ENCODE measurements at places on chromosomes 5 and 9.
A peak's percentile ranks its signal among the peaks of the same experiment; 100 is the strongest.

DNA sequence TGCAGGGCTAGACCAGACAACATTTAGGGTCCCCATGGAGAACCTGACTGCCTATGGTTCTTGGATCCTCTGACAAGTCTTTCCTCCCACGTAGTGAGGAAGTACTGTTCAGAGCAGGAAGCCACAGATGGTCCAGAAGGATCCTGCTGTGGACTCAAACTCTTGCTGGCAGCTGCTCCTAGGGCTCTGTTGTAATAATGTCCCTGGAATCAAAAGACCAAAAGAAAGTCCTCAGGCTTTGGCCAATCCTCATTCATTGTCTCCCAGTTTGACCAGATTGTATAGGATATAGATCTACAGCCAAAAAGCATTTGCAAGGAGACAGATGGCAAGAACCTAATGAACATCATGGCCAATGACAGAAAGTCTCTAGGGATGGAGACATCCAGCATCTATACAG, 53.9 kb downstream of the SEMA6A start:
- peak; percentile 92 for DNase-seq

GRCh38 chr5:65812648-65813047, 90.6 kb downstream of the NLN start:
- no peak for DNase-seq

DNA sequence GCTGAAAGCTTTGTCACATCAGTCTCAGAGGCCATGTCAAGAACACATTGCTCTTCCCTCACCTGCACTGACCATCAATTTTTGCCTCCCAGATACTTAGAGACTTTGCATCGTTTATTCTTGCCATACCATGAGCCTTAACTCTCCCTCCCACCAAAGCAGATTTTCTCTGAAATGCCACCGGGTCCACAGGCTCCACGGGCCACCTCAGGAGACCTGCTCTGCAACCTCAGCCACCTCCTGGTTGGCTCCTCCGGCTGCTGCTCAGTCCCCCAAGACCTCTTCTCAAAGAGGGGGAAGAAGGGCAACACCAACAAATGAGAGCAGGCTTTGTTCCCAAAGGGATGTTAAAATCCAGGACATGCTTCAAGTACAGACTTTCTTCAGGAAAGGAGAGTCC, 400.5 kb downstream of the SPOCK1 start:
- DNase-seq = no peak

DNA sequence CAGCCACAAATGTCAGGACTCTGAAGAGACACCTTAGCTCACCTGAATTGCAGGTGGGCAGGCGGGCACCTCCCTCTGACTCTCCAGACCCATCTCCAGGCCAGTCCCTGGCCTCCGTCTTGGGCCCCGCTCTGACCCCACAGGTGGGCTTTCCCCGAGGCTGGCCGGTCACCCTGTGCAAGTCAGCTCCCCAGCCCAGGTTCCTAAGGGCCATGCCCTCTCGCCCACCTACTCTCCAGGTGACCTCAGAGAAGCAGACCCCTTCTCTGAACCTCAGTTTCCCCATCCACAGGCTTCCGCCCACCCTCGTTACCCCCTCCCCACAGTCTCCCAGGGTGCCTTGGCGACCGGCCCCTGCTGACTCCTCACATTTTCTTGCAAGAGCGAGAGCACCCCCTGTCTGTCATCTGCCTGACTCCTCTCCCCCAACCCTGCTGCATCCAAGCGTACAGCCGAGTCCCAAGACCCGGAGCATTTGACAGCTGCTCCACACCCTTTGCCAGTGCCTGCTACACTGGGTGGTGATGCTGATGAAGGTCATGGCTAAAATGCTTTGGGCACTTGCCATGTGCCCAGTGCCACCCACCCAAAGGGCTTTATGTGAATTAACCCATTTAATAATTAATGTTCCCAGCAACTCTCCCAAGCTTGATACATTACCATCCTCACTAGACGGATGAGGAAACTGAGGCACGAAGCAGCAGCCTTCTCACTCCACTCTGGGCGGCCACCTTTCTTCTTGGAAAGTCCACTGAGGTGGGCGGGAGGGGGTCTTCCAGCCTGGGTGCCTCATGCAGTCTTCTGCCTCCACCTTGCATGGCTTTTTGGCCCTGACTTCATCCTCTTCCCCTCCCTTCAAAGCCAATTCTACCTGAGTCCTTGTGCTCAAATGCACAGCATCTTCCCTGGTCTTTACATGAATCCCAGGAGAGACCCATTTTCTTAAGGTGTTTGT, 51.1 kb upstream of the ORM1 start:
- DNase-seq = peak; percentile 75

GRCh38 chr9:27165670-27166069, 56.6 kb downstream of the TEK start:
- DNase-seq = no peak

DNA sequence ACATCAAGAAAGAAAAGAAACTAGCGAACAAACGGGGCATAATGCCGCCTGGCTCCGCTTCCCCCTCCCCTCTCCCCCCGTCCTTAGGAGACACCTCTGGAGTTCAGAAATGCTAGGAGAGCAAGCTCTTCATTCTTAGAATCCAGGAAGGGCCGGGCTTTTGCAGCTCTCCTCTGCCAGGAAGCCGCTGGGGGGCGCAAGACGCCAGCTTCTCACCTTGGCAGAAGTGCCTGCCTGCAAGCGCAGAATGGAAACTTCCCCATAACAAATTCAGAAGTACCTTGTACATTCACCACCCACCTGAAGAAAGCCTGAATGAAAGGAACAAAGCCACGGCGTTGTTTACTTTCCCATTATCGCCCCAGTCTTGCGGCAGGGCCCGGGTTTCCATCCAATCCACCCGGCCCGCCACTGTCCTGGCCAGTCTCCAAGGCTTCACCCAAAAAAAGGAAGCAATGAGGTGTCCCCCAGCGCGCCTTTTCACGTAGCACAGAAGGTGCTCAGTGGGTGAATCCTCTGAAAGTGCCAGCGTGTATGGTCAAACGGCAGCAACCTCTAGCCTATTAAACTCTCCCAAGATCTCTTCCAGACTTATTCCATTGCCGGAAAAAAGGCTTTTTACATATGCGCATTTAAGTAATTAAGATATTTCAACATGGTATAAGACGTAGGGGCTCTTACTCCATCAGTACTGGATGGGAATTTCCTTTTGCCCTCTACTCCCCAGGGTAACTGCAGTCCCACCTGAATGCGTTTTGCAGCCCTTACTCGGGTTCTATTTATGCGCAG, 1.6 kb upstream of the GADD45G start:
- DNase-seq = peak; percentile 94

DNA sequence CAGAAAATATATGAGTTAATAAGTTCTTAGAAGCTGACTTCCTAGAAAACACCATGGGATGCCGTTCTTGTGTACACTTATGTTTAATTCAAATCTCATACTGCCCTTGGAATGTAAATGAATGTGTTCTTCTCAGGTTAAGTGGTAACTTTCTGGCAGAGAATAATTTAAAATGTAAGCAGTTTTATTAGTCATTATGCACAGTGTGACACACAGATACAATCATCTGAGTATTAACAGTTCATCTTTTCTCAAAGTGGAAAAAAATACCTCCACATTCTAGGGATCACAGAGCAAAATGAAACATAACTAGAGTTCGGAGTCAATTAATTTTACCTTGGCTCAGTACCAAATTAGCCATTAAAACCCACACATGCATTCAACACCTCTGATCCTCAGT, 508.1 kb downstream of the CDH9 start:
- DNase-seq = no peak

GRCh38 chr9:8730618-8731017, 931.0 kb upstream of the DMAC1 start:
- no peak for DNase-seq

- peak; percentile 72 for DNase-seq
Measured at GRCh38 chr5:14628346-14628745, 36.2 kb upstream of the OTULIN start.

DNA sequence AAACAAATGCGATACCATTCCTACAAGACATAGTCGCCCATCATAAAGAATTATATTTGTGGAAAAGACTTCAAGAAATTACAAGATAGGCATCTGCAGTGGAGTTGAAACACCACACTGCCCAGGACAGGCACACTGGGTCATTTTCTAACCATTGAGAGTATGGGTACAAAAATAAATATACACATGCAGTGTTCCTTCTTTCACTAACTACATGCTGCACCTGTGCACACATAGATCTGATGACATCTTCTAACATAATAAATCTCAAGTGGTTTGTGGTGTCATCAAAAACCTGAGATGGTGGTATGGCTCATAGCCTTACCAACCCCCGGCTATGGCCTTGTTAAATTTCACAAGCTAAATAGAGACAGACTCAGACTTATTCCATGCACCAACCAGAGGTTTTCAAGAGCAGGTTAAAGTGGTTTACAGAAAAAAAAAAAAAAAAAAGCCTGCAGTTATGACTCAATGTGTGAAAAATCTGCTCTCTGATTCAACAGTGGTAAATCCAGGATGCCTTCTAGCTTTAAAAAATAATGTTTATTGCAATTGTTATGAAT, 12.4 kb upstream of the NFIB start:
- DNase-seq = peak; percentile 68

- no peak for DNase-seq
Measured at GRCh38 chr5:33850100-33850594, 41.6 kb downstream of the ADAMTS12 start.

DNA sequence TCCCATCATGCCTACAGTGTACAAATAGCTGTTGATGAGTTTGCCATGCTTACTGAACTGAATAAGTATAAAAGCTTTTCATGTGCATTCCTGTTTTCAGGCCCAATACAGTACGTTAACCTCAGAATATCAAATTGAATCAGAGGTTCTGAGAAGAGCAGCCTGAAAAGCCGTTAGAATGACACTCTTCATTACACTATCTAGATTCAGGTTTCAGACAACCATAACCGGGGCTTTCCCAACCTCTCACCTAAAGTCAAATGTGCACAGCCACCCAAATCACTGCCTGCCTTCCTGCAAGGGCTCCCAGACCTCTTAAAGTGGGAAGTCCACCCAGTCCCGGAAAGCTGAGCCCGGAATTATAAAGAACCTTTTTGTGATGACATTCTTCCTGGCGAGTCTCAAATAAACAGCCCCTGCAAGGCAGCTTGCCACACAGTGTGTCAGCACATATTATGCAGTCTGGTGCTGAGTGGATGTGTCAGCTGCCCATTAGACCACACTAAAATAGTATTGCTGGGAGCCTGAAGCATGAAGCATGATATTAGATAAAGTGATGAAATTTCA, 245.8 kb downstream of the TLE4 start:
- peak; percentile 66 for DNase-seq

DNA sequence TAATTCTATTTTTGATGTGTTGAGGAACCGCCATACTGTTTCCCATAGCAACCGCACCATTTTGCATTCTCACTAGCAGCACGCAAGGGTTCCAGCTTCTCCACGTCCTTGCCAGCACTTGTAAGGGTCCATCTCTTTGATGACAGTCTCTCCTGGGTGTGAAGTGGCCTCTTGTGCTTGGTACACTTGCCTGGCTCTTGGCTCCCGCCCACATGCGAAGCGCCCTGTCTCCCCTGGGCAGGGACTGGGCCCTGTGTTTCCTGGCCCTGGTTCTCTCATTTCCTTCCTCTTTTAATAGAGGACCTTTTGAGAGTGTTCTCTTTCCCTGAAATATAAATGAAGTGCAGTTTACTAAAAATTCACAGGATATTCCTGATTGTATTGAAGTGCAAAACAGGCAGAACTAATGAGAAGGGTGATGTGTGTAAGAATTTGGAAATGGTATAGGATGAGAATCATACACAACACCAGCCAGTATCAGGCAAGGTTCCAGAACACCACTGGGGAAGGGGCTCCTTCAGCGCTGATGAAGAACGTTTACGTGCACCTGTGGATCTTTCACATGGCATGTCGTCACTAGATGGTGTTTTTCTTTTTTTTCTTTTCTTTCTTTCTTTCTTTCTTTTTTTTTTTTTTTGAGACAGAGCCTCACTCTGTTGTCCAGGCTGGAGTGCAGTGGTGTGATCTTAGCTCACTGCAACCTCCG, 73.0 kb downstream of the EHMT1 start:
- peak; percentile 34 for DNase-seq

DNA sequence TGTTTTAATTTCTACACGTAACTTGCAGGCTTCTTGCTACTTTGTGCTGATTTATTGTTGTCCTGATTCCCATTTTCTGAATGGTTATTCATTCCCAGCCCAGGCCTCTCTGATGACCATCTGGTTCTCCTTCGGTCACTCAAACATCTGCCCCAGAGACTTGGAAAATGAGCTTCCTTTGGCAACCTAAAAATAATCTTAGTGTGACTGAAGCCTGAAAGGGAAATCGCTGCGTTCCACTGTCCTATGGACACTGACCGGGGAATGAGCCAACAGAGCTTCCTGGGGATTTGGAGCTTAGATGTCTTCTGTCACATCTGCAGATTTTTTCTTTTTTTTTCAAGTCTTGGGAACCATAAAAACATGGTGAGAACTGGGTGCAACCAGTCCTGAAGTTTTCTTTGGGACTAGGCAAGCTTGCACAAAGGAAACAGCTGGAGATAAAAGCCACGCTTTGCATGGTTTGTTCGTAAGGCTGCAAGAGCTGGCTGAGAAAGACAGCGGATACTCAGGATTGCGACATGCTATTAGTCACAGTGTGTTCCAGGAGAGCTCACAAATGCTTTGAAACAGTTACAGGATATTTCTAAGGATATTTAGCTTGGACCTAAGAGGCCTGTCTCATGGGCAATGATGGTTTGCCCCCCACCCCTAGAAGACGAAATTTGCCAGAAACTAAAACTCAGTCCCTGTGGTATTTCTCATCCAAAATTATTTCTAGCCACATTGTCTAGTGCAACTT, 146.2 kb downstream of the GOLPH3 start:
- peak; percentile 99 for DNase-seq

DNA sequence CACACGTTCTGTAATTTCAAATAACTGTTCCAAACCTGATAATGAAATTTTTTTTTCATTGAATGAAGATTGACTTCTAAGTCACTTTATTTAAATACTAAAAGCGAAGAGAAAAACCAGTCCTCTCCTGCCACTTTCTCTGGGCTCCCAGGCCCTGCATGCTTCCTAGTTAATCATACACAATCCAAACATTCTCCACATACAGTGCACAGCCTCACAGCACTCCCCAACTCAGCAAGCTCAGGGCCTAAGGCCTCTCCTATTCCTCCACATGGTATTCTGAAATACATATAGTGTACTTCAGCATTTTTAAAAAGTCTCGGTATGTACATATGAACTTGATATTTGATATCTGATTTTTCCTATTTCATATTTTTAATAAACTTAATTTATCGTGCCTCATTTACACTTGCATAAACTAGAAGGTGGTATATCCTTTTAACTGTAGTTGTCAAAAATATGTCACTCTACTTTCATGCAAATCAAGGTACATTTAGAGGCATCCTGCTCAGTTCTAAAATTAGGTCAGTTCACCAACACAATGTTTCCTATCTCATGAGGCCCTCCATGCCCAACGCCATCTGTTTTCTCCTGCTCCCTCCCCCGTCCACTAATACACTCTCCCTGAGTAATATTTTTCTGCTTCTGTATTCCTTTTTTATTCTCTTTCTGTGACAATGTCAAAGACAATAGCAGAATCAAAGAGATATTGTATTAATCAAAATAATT, 206.7 kb downstream of the ARRDC3 start:
- DNase-seq = no peak

GRCh38 chr5:94857111-94857510, 238.6 kb downstream of the SLF1 start:
- DNase-seq = peak; percentile 7

DNA sequence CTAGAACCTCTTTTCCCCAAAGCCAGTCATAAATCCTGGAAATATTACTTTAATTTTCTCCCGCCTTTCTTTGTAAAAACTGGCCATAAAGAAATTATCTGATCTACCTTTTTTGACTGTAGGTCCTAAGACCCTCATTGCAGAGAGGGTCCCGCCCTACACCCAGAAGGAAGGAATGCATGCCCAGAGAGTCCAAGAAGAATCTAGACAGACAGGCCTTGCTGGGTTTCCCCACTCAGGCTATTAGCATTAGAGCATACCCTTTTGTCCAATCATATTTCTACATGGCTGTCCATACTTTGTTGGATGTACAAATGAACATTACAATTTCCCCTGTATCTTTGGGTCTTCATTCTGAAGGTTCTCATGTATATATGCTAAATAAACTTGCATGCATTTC, 1.9 kb upstream of the ATG10 start:
- no peak for DNase-seq

Measured in muscle of leg (tissue), 16 donors.